HCT116 (cell line): ENCODE measurements at places on chromosomes 5 and 9. TPM values are rescaled to one million over a fixed set of nuclear protein-coding genes. Genes with fewer than 3 reads are reported as not detected.
A peak's percentile ranks its signal among the peaks of the same experiment; 100 is the strongest.

DNA sequence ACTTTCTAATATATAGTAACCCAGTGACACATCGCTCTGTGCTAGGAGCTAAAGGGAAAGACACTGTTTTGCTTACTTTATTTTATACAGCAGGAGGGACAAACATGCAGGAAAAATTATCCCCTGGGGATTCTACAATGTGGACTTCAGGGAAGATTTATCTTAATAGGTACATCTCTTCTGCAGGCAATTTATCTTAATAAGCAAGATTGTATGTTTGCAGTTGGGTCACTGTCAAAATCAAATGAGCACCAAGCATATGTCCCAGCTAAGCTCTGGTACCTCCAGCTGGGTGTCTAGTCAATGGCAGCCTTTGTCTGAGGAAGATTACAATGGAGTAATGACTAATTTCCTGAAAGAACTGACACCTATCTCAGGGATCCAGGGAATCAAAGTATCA is 309.9 kb upstream of the PANK3 start:
- H3K4me1 ChIP-seq = no peaks in the 10 kb centered on the region
- H3K4me3 ChIP-seq = no peak overlapping the region
- peaks cover 80% of the 10 kb centered on the region for H3K27me3 ChIP-seq
- no peaks in the 10 kb centered on the region for H3K36me3 ChIP-seq
- no peak for DNase-seq
- no peak overlapping the region for H3K27ac ChIP-seq

- H3K4me3 ChIP-seq = no peak overlapping the region
- H3K36me3 ChIP-seq = no peaks in the 10 kb centered on the region
- DNase-seq = no peak
These were observed 18.3 kb upstream of the TERT start for GRCh38 chr5:1312993-1313833.

GRCh38 chr9:114935119-114935518 is 4.7 kb upstream of the TNFSF8 start:
- H3K4me3 ChIP-seq = no peak overlapping the region
- H3K27ac ChIP-seq = no peak overlapping the region
- H3K27me3 ChIP-seq = peaks cover 40% of the 10 kb centered on the region

- H3K36me3 ChIP-seq = no peaks in the 10 kb centered on the region
- H3K27ac ChIP-seq = peak overlapping the region; percentile 59; the same call in 1 of the 2 replicates
- no peak for DNase-seq
These were observed 286.8 kb downstream of the NR2F1-AS1 start for GRCh38 chr5:93294199-93294598.

DNA sequence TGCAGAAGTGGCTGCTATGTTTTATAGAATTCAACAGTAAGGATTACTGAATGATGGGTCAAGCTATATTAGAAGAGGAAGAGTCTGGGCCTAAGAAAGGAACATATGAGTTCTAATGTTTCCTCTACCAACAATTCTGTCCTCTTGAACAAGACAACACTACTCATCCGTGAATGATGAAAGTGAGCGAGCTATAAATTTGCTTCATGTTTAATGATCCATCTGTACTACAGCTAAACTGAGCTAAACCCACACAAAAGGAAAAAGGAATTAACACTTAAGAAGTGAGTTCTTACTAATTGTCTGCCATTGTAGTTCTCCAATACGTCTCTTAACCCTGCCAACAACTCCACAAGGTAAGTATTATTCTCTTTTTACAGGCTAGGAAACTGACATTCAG is 204.4 kb downstream of the GLIS3 start:
- DNase-seq = no peak
- no peaks in the 10 kb centered on the region for H3K4me1 ChIP-seq
- no peak overlapping the region for H3K27ac ChIP-seq

- H3K27ac ChIP-seq = no peak overlapping the region
- H3K36me3 ChIP-seq = no peaks in the 10 kb centered on the region
- H3K4me1 ChIP-seq = peaks cover 7% of the 10 kb centered on the region
- no peak overlapping the region for H3K4me3 ChIP-seq
These were observed 21.8 kb upstream of the NINJ1 start for GRCh38 chr9:93155716-93156474.

Gene CSF2
- 0.30 TPM for total RNA-seq

Gene KIF12
- total RNA-seq = 6.4 TPM

DNA sequence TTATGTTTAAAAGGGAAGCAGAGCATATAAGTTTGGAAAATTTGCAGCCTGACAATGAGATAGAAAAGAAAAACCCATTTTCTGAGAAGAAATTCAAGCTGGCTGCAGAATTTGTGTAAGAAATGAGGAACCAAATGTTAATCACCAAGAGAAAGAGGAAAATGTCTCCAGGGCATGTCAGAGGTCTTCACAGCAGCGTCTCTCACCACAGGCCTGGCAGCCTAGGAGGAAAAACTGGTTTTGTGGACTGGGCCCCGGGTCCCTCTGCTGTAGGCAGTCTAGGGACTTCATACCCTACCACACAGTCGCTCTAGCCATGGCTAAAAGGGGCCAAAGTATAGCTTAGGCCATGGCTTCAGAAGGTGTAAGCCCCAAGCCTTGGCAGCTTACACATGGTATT is 32.1 kb upstream of the HSD17B4 start:
- H3K27ac ChIP-seq = no peak overlapping the region
- no peaks in the 10 kb centered on the region for H3K27me3 ChIP-seq
- no peaks in the 10 kb centered on the region for H3K4me1 ChIP-seq
- no peaks in the 10 kb centered on the region for H3K36me3 ChIP-seq

Gene TRPM3
- not detected for total RNA-seq

- DNase-seq = no peak
- no peak overlapping the region for H3K4me3 ChIP-seq
- no peaks in the 10 kb centered on the region for H3K4me1 ChIP-seq
- no peak overlapping the region for H3K27ac ChIP-seq
- peaks cover 45% of the 10 kb centered on the region for H3K27me3 ChIP-seq
These were observed 129.5 kb downstream of the MLLT3 start for GRCh38 chr9:20492772-20493171.

Gene PRLR
- total RNA-seq = 0.10 TPM

Gene NDST1
- total RNA-seq = 33.1 TPM

Gene MCTP1
- total RNA-seq = 0.44 TPM

GRCh38 chr5:54115735-54116403 is 194.5 kb downstream of the ARL15 start:
- no peak overlapping the region for H3K4me3 ChIP-seq
- H3K27me3 ChIP-seq = no peaks in the 10 kb centered on the region
- H3K4me1 ChIP-seq = no peaks in the 10 kb centered on the region
- H3K36me3 ChIP-seq = no peaks in the 10 kb centered on the region
- no peak for DNase-seq
- H3K27ac ChIP-seq = no peak overlapping the region

GRCh38 chr9:2637390-2637789 is 15.8 kb downstream of the VLDLR start:
- no peak overlapping the region for H3K27ac ChIP-seq
- H3K36me3 ChIP-seq = no peaks in the 10 kb centered on the region
- no peaks in the 10 kb centered on the region for H3K4me1 ChIP-seq

DNA sequence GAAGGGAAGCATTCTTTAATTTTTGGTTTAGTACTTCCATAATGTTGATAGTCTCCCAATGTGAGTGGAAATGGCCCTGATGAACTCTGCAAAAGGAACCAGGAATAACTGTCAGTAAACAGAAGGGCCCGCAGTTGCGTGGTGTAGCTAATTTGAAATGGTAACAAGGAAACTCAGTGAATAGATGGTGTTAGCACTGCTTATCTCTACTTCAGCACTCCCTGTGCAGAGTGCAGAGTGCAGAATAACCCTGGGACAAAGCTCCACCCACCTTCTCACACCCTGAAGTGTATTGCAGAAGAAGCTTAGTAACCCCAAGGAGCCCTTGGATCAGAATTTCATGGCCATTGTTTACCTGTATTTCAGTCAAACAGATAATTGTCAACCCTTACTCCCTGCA is 158.9 kb downstream of the PCSK5 start:
- DNase-seq = no peak
- no peak overlapping the region for H3K27ac ChIP-seq
- no peak overlapping the region for H3K4me3 ChIP-seq
- no peaks in the 10 kb centered on the region for H3K36me3 ChIP-seq
- H3K4me1 ChIP-seq = no peaks in the 10 kb centered on the region
- H3K27me3 ChIP-seq = no peaks in the 10 kb centered on the region

DNA sequence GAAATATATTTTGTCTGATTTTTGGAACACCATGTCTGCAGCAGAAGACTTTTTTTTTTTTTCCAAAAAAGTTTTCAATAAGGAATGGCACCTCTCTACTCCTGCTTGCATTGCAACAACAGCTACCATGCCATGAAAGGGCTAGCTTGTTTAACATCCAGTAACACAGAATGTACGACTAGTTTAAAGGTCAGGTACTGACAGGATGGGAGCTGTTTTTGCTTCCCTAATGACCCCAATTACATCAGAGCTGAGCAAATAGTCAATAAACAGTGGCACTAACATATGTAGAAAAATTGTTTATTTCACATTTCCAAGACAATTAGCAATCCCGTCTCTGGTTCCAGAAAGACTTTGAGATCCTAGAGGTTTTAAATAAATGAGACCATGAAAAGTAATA is 693.8 kb downstream of the NR2F1-AS1 start:
- H3K4me1 ChIP-seq = no peaks in the 10 kb centered on the region
- H3K36me3 ChIP-seq = no peaks in the 10 kb centered on the region
- H3K27me3 ChIP-seq = no peaks in the 10 kb centered on the region
- DNase-seq = no peak

GRCh38 chr9:16271967-16272366 is 598.5 kb downstream of the BNC2 start:
- H3K4me1 ChIP-seq = no peaks in the 10 kb centered on the region
- no peak for DNase-seq
- no peak overlapping the region for H3K4me3 ChIP-seq
- no peaks in the 10 kb centered on the region for H3K27me3 ChIP-seq

- DNase-seq = peak; percentile 85
- no peaks in the 10 kb centered on the region for H3K27me3 ChIP-seq
- H3K27ac ChIP-seq = peak within 1 kb of the TSS; percentile 88
- peak within 1 kb of the TSS; percentile 80 for H3K4me3 ChIP-seq
These were observed at the start of gene COMMD10 for GRCh38 chr5:116084871-116085715. Gene COMMD10 (plus strand): TSS chr5:116085025.

DNA sequence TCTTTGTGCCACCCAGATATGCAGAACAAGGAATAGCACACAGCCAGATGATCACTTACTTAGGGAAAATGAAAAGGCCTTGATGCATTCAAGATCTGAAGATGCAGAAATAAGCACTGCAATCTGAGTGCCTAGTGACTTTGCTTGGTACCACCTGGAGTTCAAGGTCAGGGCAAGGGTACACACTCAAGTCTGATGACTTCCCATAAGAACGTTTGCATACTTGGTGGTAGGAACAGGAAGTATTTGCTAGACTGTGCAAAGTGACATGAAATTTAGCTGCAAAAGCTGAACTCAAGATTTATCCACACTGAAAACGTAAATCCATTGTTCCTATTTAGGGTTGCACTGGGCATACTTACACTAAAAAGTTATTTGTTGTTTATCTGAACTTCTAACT is 177.1 kb downstream of the PIK3R1 start:
- H3K27ac ChIP-seq = no peak overlapping the region
- H3K36me3 ChIP-seq = no peaks in the 10 kb centered on the region
- no peak overlapping the region for H3K4me3 ChIP-seq
- H3K4me1 ChIP-seq = no peaks in the 10 kb centered on the region
- H3K27me3 ChIP-seq = no peaks in the 10 kb centered on the region
- DNase-seq = no peak

DNA sequence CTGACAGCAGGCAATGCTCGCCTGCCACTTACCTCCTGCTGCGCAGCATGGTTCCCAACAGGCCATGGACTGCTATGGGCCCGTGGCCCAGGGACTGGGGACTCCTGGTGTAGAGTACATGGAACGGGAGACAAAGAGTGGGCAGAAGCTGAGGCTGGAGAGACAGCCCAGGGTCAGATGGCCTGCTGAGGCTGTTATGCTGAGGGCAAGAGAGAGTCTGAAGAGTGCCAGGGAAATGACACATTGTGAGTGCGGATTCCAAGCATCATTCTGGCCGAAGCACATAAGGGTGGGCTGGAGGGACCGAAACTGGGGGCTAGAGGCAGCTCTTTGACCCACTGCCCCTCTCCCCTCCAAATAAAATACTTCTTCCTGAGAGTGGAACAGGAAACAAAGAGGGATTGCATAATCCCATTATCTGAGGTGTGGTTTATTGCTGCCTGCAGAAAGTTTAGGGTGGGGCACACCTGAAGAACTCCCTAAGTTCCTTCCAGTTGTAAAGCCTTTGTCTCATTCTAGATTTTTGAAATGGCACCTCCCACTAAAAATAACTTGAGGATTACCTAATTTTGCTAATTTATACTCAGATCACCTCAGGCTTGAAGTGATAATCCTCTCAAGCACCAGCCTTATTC is 158.1 kb downstream of the ATP10B start:
- no peak for DNase-seq
- H3K36me3 ChIP-seq = no peaks in the 10 kb centered on the region
- H3K27me3 ChIP-seq = no peaks in the 10 kb centered on the region
- H3K4me3 ChIP-seq = no peak overlapping the region
- H3K4me1 ChIP-seq = no peaks in the 10 kb centered on the region
- H3K27ac ChIP-seq = no peak overlapping the region

DNA sequence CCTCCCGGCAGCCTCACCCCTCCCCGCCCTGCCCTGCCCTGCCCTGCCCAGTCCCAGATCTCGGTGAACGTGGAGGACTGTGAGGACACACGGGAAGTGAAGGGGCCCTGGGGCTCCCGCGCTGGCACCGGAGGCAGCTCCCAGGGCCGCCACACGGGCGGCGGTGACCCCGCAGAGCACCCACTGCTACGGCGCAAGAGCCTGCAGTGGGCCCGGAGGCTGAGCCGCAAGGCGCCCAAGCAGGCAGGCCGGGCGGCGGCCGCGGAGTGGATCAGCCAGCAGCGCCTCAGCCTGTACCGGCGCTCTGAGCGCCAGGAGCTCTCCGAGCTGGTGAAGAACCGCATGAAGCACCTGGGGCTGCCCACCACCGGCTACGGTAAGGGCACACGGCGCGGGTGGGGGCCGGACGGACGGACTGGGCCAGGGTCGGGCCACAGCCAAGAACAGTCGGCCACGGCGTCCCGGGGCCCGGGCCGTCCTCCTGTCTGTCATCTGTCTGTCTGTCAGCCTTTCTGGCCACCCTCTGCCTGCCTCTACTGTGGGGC is 84.2 kb downstream of the KCNT1 start:
- no peak overlapping the region for H3K27ac ChIP-seq
- no peaks in the 10 kb centered on the region for H3K4me1 ChIP-seq
- no peak for DNase-seq
- H3K27me3 ChIP-seq = no peaks in the 10 kb centered on the region

Gene MAML1
- total RNA-seq = 29.5 TPM

Gene PKD2L2
- not detected for total RNA-seq

- H3K4me3 ChIP-seq = no peak overlapping the region
- no peaks in the 10 kb centered on the region; the same call in 1 of the 2 replicates for H3K36me3 ChIP-seq
- H3K27me3 ChIP-seq = no peaks in the 10 kb centered on the region
- H3K4me1 ChIP-seq = no peaks in the 10 kb centered on the region
These were observed 36.6 kb downstream of the BICD2 start for GRCh38 chr9:92727716-92728700.

Gene F2R
- 16.6 TPM for total RNA-seq

DNA sequence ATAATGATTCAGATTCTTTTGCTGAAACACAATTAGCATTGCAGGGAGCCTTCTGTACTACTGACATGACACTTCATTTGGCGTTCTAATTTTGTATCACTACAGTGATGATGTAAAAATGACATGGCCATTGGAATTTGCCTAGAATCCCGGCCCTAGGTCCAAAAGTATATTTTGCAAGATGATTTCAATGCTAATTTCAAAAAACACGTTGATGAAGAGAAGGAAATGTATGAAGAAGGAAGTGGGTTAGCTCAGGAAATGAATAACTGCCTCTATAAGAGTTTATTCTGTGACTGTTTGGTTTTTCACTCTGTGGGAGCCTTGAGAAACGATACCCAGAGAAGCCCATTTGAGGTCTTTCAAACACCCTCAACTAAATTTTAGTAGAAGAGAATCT is 59.3 kb downstream of the OSTF1 start:
- no peaks in the 10 kb centered on the region for H3K4me1 ChIP-seq
- no peaks in the 10 kb centered on the region for H3K27me3 ChIP-seq
- no peak overlapping the region for H3K4me3 ChIP-seq
- H3K36me3 ChIP-seq = no peaks in the 10 kb centered on the region
- DNase-seq = no peak
